Spleen (tissue), 13 donors: ENCODE measurements at places on chromosomes 5 and 9. TPM values are rescaled to one million over a fixed set of nuclear protein-coding genes. Genes with fewer than 3 reads are reported as not detected.

Gene IL13
- total RNA-seq: not detected

DNA sequence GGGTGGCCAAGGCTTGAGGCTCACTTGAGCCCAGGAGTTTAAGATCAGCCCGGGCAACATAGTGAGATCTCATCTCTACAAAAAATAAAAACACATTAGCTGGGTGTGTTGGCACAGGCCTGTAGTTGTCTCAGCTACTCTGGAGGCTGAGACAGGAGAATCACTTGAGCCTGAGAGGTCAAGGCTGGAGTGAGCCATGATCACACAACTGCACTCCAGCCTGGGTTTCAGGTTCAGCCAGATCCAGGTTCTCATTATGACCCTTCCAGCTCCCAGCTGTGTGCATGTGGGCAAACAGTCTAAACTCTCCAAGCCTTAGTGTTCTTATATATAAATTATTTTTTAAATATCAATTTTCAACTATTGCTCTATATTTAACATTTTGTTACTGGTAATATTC lies 67.9 kb downstream of the ALDH7A1 start:
- no peak for DNase-seq

GRCh38 chr9:129720865-129721545 lies 31.8 kb downstream of the PTGES start:
- DNase-seq: no peak

DNA sequence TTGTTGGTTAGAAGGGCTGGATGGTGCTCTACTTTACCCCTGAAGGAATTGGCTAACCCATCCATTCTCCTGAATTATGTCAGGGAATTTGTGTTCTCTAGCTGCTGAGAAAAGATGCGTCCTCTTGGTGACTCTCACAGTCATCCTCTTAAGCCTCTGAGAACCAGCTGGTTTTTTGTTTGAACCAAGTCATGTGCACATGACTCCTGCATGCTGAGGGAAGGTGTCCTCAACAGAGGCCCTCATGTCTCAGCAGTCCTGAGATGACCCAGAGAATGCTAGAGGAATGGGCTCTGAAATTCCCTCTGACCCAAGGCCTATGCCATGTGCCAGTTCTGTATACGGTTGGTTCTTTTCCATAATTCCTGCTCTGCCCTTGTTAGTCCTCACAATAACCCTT lies 10.4 kb upstream of the C5orf63 start:
- no peak for DNase-seq

- no peak for DNase-seq
Observed at GRCh38 chr9:83287021-83287420, 224.1 kb upstream of the RASEF start.

- DNase-seq: no peak
Observed at GRCh38 chr9:95505717-95506427, 10.9 kb downstream of the PTCH1 start.
